ENCODE measurements at places on chromosomes 2 and 18.

- no peak for DNase-seq
Observed at GRCh38 chr2:76193089-76193488, 482.4 kb upstream of the GCFC2 start.

GRCh38 chr2:127080938-127081755 is 25.8 kb downstream of the BIN1 start:
- peak; percentile 10 for DNase-seq

DNA sequence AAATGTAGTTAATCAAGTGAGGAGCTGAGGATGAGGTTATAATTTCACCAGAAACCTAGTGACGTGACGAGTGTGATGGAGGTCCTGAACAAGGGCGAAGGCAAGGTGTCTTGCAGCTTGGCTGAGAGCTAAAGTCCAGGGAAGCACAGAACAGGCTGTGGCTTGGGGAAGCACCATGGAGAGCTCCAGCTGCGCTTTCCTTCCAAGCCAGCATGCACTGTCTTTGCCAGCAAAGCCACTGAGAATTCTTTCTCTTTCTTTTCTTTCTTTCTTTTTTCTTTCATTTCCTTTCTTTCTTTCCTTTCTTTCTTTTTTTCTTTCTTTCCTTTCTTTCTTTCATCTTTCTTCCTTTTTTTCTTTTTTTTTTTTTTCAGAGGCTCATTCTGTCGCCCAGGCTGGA is 239.3 kb downstream of the FBXO15 start:
- DNase-seq, result no peak

- no peak for DNase-seq
Observed at GRCh38 chr2:63698786-63699548, 110.2 kb downstream of the MDH1 start.

DNA sequence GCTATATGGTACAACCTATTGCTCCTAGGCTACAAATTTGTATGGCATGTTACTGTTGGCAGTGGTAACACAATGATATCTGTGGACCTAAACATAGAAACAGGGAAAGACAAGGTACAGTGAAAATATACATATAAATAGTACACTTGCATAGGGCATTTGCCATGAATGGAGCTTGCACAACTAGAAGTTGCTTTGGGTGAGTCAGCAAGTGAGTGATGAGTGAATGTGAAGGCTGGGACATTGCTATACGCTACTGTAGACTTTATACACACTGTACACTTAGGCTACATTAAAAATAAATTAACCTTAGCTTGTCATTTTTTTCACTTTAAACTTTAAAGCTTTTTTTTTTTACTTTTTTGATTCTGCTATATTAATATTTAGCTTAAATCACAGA is 500.0 kb upstream of the SETBP1 start:
- no peak for DNase-seq

GRCh38 chr2:190791347-190791975 is 89.2 kb upstream of the GLS start:
- no peak for DNase-seq

DNA sequence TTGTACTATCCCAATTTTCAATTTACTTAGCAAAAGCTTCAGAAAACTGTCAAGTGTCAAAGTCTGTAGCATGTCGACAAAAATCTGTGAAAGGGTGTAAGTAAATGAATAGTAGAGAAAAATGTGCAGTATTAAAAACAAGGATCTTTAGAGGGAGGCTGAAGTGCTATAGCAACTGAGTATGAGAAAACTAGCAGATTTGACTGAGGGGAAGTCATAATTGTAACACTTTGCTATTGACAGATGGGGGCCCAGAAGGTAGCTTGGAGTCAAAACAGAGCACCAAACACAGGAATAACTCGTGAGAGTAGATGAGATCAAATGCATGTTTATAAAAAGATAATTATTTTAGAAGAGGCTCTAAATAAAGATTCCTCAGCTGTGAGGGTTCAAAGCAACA is 657.7 kb downstream of the TMEM182 start:
- no peak for DNase-seq

DNA sequence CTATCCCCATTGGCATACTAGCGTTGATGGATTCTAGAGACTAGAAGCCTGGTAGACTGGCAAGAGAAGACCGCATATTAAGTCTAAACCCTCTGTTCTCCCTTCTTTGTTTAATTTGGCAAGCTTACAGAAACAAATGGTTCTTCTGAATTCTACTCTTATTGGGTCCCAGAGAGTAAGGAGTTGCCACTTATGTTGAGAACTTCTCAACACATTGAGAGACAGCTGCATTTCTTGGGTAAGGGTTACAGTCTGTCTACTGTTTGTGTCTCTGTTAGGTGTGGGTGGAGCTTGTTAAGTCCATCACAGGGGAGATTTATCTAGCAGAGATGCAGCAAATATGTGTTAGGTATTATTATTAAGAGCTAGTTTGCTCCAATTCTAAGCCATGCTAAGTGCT is 435.8 kb upstream of the MEIS1 start:
- no peak for DNase-seq

DNA sequence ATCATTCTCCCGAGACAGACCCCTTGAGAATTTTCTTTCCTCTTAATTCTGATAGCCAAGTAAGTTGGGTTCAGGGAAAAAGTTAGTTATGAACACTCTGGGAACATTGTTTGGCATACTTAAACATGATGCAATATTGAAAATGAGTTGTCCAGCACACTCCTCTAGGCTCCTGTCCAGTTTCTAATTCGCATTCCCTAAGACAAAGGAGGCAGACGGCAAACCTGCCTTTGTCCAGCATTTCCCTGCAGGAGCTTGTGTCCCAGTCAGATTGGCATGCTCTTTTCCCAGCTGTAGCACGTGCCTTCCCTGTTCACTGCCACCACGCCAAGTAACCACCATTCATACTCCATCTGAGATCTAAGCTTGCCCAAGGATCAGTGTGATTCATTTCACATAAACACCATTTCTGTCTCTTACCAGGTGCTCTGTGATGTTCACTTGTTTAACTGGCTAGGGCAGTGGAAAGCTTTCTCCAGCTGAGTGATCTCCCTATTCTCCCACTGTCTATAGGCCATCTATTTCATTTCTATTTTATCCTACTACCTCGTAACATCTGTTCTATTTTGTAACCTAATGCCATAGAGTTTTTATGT is 150.0 kb upstream of the EPB41L3 start:
- DNase-seq, result no peak

DNA sequence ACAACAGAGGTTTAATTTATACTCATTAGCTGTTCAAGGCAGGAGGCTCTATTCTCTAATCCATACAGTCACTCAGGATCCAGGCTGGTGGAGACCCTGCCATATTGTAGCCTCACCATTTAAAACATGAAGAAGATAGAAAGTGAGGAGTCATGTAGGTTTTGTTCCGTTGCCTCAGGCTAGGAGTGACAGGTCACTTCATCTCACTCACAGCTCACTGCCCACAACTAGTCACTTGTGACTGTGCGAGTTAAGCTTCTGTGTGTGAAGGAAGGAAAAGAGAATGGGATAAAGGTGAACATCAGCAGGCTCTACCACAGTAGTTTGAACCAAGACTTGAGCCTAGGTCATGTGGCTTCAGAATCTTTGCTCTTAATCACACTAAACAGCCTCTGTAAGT is 9.0 kb upstream of the IGFBP2 start:
- no peak for DNase-seq

DNA sequence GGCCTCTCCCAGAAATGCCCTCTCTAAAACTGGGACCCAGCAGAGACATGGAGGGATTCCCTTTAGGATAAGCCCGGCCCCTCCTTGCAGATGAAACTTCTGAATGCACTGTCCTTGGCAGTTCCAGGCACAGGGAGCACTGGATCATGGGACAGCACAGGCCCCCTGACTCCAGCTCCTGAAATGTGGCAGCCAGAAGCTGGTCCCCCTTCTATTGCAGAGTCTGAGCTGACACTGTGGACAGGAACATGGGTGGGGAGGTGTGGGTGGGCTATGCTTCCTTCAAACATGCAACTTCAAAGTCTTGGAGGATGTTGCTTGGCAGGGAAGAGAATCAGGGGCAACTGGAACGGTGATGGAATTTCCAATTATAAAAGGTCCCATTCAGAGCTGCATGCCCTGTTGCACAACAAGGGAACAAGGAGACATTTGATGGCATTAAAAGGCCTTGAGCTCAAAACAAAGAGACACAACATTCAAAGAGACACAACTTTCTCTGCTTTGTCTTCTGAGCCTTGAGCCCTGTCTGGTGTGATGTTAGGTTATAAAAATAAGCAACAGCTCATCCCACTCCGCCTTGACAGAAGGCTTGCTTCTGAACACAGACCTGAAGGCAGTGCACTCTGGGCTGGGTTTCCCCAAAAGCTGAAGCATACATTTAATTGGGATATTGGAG is 239.0 kb downstream of the OSR1 start:
- no peak for DNase-seq

- DNase-seq, result no peak
Observed at GRCh38 chr18:9029131-9029530, 73.4 kb upstream of the NDUFV2 start.

GRCh38 chr2:2613279-2614199 is 282.5 kb upstream of the MYT1L start:
- DNase-seq, result no peak

GRCh38 chr2:39516347-39517101 is 79.4 kb upstream of the MAP4K3 start:
- DNase-seq, result no peak

DNA sequence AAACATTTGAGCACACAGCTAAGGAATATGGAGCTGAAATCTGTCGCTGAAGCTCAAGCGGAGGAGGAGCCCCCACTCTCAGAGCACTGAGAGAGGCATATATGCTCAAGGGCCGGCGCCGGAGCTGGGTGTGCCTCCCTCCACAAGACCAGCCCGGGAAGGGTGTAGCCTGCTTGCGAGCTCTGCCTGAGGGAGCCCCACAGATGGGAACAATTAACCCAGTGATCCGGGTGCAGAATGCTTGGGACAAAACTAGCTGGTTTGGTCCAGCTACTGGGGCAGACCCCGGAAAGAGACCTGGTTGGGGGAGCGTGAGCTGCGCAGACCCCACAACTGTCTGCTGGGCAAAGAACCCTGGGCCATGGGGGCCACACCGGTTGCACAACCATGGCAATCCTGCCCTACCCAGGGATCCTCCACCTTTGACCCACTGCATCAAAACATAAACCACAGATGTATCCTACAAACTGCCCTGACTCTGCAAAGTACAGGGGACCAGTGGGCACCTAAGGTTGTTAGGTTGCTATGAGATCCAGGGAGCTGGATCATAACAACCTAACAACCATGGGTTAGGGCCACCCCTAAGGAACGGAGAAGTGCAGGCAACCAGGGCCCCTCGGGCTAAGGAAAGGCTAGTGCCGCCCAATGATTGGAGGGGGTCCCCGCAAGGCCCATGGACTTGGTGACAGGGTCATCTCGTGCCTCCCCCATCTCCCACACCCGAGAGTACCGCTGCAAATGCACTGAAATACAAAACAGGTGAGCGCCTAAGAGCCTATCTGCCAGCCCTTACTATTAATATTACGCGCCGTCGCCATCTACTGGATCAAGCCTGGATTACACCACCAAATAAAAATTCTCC is 53.4 kb upstream of the SCN1A start:
- no peak for DNase-seq

GRCh38 chr18:50373561-50374219 is 1.2 kb upstream of the SKA1 start:
- no peak for DNase-seq

- DNase-seq, result no peak
Observed at GRCh38 chr2:111057721-111058120, 63.0 kb upstream of the BCL2L11 start.

GRCh38 chr2:11534746-11535484 is 1.1 kb downstream of the GREB1 start:
- no peak for DNase-seq

GRCh38 chr2:229350117-229350805 is 79.2 kb upstream of the PID1 start:
- no peak for DNase-seq

GRCh38 chr2:15363142-15363541 is 198.0 kb downstream of the NBAS start:
- no peak for DNase-seq

DNA sequence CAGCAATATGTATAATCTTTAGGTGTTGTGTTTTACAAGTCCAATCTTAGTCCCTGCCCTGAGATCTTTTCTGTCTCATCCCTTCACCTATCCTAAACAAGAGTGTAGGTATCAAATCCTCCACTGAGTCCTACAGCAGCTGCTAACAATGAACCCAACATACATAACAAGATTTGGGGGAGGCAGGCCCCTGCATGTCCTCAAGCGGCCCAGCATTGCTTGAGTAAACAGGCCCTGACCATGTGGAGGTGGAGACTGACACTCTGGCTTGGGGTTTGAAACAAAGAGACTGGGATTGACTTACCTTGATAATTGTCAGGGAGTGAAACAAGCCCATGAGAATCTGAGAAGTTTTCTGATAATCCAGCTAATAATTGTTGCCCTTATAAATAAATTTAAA is 213.4 kb downstream of the STK39 start:
- no peak for DNase-seq

DNA sequence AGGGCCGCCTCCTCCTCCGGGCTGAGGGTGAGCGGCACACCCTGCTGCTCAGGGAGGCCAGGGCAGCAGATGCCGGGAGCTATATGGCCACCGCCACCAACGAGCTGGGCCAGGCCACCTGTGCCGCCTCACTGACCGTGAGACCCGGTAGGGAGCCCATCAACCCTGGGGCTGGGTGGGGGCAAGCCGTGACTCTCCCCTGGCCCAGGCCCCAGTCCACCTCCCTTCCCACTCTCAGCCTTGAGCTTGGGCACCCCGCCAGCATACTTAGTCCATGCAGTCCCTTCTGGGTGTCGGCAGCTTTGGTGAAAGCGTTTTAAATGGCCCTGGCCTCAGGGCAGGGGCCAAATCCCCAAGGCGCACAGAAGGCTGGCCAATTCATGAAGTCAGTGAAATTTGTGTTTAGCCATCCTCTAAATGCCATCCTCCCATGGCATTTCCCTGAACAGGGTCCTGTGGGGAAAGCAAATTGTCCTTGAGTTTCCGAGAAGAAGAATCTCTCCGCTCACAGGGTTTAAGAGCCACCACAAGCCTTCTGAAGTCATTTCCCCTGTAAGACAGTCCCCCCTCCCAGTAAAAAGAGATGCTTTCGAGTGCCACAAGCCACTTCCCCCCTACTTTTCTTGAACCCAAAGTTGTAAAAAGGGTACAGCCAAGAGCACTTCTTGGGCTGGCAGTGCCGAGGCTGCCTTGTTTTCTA is 17.2 kb downstream of the SPEG start:
- no peak for DNase-seq

DNA sequence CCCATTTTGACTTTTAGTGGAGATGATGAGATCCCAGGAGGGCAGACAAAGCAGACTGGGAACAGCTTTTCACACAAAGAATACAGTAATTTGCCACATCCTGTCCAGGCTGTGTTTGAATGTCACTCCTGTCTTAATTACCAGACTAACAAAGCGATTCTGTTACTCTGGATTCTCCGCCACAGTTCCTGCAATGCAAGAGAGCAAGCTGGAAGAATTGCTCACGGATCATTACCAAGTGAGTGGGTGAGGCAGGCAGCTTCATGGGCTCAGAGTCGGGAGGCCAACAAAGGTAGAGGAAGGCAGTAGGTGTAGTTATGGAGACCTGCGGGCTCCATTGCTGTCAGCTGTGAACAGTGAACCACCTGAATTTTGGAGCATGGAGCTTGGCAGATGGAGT is 250.5 kb upstream of the ATP5MC3 start:
- no peak for DNase-seq

Data from cortex of kidney (tissue), 1 donor.